ENCODE measurements at places on chromosomes 13 and 19.

DNA sequence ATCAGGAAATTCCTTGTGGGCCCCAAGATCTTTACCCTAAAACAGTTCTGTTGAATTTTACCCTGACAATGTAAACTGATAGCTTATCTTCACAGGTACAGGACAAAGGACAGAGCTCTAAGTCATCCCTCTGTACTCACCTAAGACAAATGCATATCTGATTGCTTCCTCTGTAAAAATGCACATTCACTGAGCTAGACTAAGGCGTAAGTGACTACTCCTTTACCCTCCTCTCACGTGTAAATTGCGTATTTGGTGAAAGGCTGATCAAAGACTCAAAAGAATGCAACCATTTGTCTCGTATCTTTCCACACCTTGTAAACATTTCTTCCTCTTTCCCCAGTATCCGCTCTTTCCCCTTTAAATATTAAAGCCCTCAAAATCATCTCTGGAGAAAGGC is 80.6 kb upstream of the LRCH1 start:
- DNase-seq, result no peak

DNA sequence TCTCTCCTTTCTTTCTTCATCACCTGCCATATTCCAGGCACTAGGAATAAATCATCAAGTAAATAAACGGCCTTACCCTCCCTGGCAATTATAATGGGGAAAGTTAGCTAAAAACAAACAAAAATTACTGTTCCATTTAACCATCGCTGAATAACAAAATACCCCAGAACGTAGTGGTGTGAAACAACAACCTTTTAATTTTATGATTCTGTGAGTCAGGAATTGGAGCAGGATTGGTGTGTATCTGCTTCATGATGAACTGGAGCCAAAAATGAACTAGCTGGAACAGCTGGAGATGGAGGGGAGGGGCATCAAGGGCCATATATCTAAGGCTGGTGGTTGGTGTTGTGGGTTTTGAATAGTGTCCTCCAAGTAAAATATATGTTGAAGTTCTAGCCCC is 3.7 kb upstream of the CADM4 start:
- no peak for DNase-seq

- DNase-seq, result no peak
Measured at GRCh38 chr13:29483211-29483610, 112.3 kb downstream of the SLC7A1 start.

GRCh38 chr19:31532034-31532433 is 182.8 kb upstream of the TSHZ3 start:
- DNase-seq, result no peak

DNA sequence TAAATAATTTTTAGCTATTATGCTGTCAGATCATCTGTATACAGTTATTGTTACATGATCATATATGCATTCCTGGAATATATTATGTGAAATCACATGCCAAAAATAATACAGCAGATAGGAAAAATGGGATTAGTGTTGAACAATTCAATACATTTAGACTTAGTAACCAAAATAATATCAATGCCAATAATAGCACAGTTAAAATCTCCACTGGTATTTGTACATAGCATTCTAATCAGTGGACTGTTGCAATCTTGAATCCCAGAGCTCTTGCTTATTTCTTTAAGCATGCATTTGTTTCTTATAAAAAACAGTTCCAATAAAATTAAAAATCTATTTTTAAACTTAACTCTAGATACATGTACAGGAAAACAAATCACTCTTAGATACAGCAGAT is 2772.2 kb downstream of the PCDH9 start:
- DNase-seq, result no peak

- DNase-seq, result no peak
Measured at GRCh38 chr19:43572171-43572588, 3.1 kb downstream of the XRCC1 start.

Measured in stimulated activated CD8-positive, alpha-beta memory T cell treated with anti-CD3 and anti-CD28 coated beads, Interleukin-2, amount 100 ng/mL, for 48 hours (primary cell).